Activated T-cell treated with anti-CD3 and anti-CD28 coated beads for 48 hours (primary cell): ENCODE measurements at places on chromosomes 2 and 18.

DNA sequence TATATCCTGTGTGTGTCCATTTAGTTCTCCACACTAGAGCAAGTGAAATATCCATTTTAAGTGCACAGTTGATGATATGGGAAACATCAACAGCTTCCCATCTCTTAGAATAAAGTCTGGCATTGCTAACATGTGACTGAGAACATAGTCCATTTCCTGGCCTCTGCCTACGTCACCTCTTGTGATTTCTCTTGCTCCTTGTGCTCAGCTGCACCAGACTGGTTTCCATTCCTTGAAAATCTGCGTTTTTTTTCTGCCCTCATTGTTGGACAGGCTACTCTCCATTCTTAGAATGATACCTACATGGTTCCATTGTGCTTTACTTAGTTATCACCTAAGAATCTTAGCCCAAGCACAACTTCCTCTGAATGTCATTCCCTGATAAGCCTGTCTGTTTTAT is 851.2 kb upstream of the ID2 start:
- no peak for DNase-seq

- DNase-seq: no peak
Measured at GRCh38 chr2:122020377-122020776, 264.9 kb downstream of the TSN start.

DNA sequence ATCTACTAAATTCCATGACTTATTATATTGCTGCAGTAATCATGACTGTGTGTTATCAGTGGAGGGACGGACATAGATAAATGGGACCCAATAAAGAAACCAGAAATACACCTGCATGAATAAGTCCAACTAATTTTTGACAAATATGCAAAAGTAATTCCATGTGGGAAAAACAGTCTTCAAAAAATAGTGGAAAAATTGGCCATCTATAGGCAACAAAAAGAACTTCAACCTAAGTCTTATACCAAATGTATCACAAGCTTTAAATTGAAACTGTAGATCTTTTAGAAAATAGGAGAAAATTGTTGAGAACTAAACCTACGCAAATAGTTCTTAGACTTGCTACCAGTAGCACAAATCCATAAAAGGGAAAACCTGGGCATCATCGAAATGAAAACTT is 376.2 kb downstream of the NCKAP5 start:
- no peak for DNase-seq

- no peak for DNase-seq
Measured at GRCh38 chr18:9173770-9174233, 37.2 kb downstream of the ANKRD12 start.

GRCh38 chr2:178819992-178820391 is 12.8 kb upstream of the TTN start:
- no peak for DNase-seq
